ENCODE measurements at places on chromosomes 7 and 10.

GRCh38 chr10:97111615-97112014 is 74.1 kb downstream of the SLIT1 start:
- DNase-seq: no peak

GRCh38 chr7:22317632-22318031 is 39.3 kb downstream of the RAPGEF5 start:
- peak; percentile 17 for DNase-seq

GRCh38 chr10:116430288-116430687 is 2.6 kb downstream of the PNLIPRP3 start:
- DNase-seq: no peak

DNA sequence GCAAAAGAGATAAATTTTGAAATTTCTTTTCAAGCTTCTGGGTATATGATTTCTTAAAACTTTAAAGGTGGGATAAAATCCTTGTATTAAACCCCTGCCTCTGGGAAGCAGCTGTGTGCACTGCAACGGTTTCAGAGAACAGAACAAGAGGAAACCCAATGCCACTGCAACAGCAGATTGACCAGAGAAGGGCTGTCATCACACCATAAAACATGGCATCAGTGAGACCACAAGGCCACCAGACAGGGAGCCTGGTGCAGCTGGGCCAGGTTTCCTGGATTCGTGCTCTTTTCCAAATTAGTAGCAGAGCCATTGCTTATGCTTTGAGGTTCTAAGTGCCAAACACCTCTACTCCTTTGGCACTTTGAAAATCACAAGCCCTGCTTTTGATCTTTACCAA is 152.4 kb downstream of the PRPF18 start:
- peak; percentile 1 for DNase-seq

DNA sequence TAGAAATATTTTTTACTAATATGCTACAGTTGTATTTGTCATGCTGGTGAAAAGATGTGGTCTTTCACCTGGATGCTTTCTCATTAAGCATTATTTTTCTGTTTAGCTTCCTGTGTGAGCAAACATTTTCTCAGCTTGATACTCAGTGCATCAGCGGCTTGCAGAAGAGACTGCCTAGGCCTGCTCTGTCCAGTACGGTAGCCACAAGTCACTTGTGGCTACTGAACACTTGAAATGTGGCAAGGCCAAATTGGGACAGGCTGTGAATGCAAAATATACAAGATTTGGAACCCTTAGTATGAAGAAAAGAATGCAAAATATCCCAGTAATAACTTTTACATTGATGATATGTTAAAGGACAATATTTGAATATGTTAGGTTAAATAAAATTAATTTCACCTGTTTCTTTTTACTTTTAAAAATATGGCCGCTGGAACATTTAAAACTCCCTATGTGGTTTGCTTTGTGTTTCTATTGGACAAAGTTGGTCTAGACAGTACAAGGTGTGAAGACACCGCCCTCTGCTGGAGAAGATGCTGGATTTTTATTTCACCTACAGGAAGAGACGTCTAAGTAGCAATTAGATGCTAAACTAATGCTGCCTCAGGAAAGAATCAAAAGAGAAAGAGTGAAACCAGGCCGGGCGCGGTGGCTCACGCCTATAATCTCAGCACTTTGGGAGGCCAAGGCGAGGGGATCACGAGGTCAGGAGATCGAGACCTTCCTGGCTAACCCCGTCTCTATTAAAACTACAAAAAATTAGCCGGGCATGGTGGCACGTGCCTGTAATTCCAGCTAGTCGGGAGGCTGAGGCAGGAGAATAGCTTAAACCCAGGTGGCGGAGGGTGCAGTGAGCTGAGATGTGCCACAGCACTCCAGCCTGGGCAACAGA is 5.3 kb downstream of the SRGN start:
- peak; percentile 28 for DNase-seq

DNA sequence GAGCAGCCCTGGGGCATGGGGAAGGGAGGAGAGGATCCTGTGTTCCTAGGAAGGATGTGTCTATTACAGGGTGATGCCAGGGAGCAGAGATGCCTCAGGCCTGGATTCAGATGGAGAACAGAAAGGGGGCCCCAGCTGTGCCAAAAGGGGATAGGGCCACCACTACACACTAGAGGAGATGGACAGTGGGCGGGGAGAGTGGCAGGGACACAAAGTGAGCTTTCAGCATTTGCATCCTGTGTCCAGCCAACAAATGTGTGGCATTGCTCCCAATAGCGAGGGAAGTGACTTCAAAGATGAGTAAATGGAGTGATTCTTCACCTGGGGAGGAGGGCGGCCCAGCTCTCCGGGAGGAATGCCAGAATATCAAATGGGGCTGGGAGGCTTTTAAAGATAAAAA is 64.9 kb upstream of the WAPL start:
- no peak for DNase-seq

DNA sequence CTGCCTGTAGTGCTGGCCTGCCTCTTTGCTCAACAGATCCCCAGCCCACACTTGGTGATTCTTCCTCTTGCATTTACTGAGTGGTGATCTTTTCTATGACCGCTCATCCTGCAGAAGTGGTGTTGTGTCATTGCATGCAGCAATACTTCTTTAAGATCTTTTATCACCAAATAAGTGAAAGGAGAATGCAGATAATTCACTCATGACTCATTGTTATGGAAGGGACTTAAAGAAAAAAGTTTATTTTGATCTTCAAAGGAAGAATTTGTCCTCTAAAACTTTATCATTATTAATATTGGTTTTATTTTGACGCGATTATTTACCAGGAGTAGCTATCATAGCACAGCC is 489.1 kb upstream of the CELF2 start:
- DNase-seq: no peak

DNA sequence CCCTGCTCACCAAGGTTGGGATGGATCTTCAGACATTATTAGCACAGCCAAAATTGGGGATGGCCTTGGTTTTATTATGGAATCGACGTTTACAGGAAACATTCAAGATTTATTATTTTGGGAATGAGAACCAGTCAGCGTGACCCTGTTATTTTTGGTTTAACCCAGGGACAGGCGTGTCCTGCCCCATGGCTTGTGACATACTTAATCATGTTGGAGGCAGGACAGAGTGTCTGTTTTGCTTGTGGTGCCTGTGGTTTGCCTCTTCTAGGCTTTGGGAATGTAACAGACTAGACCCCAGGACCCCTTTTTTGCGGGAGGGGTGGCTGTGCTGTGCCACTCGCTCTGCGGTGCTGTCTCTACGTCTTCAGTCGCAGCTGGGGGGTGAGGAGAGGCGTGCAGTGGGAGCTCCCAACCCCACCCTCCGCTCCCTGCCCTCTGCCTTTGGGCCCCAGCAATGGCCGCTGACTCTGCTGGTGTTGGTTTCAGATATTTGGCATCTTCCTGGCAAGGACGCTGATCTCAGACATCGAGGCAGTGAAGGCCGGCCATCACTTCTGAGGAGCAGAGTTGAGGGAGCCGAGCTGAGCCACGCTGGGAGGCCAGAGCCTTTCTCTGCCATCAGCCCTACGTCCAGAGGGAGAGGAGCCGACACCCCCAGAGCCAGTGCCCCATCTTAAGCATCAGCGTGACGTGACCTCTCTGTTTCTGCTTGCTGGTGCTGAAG is 20.1 kb upstream of the SH2D4B start:
- no peak for DNase-seq

DNA sequence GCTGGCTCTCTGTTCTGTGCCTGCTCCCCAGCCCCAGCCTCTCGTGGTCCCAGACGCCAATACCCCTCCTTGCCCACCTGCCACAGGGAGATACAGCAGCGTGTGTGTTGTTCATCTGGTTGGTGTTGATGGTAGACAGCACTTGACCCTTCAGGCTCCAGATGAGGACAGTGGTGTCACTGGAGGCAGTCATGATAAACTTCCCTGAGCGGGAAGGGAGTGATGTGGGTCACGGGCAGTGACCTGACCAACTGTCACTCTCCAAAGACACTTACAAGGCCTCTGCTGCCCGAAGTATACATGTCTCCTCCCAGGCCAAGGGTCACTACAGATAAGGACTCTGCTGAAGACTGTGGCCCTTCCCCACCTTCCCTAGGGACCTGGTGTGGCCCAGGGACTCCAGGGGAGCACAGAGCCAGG is 5.6 kb downstream of the TBL2 start:
- no peak for DNase-seq

GRCh38 chr7:55534916-55535590 is 37.2 kb downstream of the VOPP1 start:
- no peak for DNase-seq

DNA sequence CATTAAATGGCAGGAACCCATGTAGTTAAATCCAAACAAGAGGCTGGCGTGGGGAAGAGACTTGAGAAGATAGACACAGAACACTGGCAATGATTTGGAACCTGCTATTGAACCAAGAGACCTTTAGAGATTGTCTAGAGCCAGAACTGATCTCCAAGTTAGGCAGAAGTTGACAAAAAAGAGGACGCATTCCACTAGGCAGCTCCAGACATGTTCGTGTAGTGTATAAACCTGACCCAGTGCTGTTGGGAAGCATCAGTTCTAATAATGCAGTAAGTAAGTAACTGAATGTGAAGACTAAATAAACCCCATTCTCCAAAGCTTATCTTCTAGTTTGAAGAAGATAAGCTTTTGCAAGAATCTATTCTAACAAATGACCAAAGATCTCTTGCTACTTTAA is 50.8 kb downstream of the AP3M1 start:
- DNase-seq: no peak

DNA sequence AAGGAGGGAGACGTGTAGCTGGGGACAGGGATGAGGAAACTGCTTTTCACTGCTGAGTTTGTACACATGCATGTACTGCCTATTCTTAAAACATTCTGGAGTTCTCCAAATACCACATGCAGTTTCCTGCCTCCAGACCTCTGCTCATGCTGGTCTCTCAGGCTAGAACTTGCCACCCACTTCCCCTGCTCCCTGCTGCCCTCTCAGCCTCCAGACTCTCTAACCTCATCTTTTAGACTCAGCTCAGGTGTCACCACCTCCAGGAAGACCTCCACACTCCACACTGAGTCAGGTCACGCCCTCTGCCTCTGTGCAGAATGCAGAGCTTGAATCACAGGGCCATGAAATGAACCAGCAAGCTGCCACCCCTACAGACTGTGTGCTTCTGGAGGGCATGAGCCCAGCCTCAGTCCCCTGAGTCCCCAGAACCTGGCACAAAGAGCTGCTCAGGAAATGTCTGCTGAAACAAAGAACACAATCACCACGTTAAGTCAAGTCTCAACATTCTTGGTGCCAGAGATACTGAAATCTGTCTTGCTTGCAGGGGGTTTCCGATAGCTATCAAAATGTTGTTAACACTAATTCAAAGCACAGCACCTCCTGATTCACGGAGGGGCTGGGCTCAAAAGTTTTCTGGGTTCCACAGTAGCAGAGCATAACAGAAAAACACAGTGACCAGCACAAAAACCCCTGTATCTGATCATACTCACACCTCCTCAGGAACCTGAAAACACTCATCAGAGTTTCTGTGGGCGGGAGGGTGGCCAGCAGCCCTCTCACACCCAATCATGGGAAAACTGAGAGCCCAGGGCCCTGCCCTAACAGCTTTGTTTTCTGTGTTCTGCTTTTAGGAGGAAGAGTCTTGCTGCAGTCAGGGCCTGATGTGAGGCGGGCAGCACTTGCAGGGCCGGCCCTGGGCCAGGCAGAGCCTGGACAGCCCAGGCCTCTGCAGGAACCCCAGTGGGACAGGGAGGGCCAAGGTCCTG is 21.1 kb downstream of the FAM53B start:
- DNase-seq: no peak

DNA sequence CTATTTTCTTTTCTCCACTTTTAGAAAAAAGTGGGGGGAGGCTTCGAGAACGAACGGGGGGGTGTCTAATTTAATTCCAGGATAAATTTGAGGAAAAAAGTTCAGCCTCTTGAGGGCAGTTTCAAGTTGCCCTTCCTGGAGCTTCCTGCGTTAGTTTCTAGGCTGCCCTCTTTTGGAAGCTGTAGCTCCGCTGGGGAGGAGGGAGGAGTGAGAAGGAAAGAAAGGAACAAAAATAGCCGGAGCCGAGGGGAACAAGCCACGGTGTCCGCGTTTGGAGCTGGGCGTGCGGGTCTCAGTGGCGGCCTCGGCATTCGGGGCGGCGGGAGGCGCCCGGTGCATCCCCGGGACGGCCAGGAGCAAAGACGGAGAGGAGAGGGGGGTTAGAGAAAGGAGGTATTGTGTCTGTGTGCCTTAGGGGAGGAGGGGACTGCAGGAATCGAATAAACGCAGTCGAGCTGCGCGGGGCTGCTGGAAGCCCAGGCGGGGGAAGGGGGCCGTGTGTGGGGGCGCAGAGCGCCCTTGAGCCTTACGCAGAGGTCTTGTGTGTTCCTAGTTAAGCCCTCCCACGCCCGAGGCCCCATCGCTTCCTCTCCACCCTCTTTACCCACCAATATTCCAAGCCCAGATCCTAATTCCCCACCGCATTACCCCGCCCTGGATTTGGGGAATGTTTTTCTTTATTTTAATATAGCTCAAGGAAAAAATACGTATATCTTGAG is 2.0 kb upstream of the TNRC18 start:
- DNase-seq: peak; percentile 87

- DNase-seq: no peak
These were observed 126.4 kb upstream of the SDK1 start for GRCh38 chr7:3174515-3175284.

DNA sequence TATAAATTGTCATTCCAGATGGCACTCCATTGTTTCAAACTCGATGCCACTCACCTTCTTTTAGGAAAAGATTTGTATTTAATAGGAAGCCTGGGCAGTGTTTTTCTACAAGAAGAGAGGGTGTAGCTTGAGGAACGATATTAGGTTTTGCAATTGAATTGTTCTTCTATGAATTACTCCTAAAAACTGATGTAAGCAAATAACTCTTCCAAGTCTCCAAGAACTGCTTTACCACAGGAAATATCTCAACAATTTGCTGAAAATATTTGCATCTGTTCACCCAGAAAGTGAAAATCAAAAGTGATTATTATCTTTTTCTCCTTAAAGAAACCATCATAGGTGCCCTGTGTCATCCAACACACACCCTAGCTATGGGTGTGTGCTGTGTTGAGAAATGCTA is 261.3 kb upstream of the MEOX2 start:
- no peak for DNase-seq

GRCh38 chr7:41750661-41751540 is 48.0 kb upstream of the INHBA start:
- DNase-seq: no peak

- no peak for DNase-seq
These were observed 46.9 kb downstream of the UNC5B start for GRCh38 chr10:71259282-71259681.

DNA sequence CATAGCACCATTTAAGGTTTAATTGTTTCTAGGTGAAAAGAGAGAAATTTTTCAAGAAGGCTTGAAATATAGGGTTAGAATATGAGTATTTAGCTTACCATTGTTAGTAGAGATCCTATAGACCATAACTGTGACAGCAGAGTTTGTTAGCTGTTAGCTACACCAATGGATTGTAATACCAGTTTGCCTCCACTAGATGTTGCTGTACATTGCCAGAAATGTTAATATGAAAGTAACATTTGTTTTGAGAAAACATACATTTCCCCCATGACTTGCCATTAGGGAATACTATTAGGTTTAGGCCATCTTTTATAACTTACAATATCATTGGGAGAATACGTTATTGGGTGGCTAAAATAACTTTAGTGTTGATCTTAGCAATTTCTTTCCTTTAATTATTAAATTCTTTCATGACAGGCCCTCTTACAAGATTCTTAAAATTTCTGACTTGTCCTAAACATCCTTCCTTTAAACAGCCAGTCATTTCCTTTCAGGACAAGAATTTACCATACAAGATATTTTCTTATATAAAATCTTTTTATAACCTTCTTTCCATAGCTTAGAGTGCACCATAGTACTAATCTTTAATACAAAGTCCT is 39.5 kb downstream of the ZNF117 start:
- DNase-seq: no peak
